ENCODE measurements at places on chromosomes 5 and 9.

DNA sequence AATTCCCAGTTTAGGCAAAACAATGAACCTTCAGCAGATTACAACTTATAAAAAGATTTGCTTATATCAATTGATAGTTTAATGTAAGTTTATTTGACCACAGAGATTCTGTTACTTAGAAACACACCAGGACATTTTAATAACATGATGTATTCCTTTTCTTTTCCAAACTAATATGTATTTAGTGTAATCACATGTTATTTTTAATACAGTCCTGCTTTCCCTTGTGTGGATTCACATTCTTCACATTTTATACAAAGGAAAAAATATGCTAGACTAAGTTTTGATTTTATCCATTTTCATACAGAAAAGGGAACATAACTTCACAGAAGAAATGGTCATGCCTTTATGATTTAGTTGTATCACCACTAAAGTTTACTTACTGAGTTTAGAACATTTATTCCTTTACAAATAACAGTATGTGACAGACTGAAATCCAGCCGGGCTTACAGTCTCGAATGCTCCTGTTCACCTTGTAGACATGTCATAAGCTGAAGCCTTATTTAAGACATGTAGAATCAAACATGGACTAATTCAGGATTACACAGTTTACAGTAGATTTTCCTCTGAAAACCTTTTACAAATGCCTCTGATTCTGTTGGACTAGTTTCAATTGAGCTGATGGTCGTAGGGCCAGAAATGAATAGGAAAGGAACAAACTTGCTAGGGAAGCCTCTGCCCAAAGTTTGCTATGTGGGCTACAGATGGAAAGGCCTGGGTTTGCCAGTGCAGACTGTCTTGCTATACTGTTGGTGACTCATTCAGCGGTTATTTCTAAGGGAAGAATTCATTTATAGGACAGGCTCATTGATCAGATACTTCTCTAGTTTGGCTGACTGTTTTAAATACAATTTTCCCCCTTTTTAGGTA, 6.6 kb upstream of the ASPN start:
- DNase-seq, result peak; percentile 79

- DNase-seq, result no peak
These were observed 184.8 kb upstream of the TBCA start for GRCh38 chr5:77960863-77961396.

DNA sequence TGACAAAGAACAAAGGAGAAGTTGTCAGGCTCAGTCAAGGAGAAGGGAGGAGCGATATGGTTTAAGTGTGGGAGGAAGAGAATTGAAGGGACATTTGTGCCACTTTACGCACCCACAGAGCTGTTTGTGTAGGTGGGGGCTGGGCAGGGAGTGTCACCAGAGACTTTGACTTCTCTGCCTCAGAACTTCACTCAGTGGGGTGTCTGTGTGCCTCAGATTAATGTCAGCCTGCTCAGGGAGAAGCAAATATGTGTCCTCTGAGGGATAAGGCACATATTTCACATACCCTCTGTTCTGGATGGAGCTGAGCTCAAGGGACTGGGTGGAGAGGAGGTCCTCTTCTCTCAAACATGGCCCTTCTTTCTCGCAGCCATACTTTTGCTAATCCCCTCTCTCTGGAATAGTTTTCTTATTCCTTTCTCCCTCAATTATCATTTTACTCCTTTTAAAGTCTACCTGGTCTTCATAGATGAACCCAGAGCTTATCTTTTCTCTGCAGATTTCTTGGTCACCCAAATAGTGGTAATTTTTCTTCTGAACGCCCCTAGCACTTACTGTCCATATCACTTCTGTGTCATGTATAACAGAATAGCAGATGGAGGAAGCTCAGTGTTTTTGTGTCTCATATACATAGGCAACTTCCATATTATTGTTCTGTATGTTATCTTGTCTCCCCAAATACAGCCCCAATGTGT, 77.0 kb downstream of the IQGAP2 start:
- peak; percentile 17 for DNase-seq

DNA sequence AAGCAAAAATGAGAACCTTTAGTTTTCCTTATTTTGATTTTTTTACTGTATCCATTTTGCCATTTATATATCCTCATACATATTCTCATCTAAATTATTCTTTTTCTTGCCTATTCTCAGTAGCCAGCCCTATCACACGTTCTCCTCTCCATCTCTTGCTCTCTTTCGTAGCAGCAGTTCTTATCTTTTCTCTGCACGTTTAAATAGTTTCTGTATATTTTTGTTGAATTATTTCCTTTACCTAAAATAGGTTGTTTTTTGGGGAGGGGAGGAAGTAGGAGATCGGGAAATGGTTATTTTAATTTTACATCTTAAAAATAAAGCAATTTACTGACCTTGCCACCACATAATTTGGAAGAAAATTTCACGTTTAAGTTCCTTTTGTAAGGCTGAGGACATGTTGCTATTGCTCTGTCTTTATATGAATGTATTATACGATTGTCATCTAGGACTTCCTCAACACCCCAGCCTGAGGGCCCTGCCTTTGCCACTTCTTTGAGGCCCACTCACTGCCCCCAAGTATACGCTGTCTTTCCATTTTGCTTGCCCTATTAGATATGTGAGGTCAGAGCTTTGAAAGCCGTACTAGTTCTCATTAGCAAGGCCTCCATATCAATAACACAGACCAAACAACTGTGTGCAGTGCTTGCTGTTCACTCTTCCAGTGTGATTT, 140.3 kb downstream of the GNAQ start:
- no peak for DNase-seq

DNA sequence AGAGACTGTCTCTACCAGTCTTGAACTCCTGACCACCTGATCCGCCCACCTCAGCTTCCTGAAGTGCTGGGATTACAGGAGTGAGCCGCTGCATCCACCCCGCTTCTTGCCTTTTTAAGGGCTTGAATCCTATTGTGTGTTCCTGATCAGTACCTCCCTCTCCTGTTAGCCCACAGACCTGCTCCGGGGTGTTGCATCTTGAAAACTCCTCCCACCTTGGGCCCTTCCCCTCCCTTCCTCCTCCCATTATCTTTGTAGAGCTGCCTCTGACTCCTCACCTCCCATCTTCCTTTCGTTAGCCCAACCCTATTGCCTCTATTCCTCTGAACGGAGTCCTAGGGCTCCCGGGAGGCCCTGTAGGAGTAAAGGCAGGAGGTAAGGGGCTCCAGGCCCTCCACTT, 48.5 kb upstream of the NEK6 start:
- DNase-seq, result no peak
